ENCODE measurements at places on chromosomes 4 and X. TPM values are rescaled to one million over a fixed set of nuclear protein-coding genes. Genes with fewer than 3 reads are reported as not detected.

Gene CLNK
- total RNA-seq, result 0.05 TPM

Gene NFXL1
- 9.0 TPM for total RNA-seq

Gene SPANXC
- not detected for total RNA-seq

Gene ZNF732
- total RNA-seq, result not detected

GRCh38 chr4:156290811-156291210 is 337.1 kb upstream of the CTSO start:
- DNase-seq, result no peak

- no peak for DNase-seq
Measured at GRCh38 chrX:2516623-2517022, 15.8 kb upstream of the DHRSX start.

All from CD4-positive, alpha-beta T cell (primary cell).